Neural crest cell (in vitro differentiated cells): ENCODE measurements at places on chromosomes 7 and 10.

- H3K27ac ChIP-seq, result peak overlapping the region; percentile 91
- H3K27me3 ChIP-seq, result no peaks in the 10 kb centered on the region
- peaks cover 4% of the 10 kb centered on the region for H3K36me3 ChIP-seq
- H3K4me3 ChIP-seq, result no peak overlapping the region
- peak; percentile 7 for DNase-seq
Measured at GRCh38 chr7:46982928-46983327, 599.0 kb downstream of the TNS3 start.

DNA sequence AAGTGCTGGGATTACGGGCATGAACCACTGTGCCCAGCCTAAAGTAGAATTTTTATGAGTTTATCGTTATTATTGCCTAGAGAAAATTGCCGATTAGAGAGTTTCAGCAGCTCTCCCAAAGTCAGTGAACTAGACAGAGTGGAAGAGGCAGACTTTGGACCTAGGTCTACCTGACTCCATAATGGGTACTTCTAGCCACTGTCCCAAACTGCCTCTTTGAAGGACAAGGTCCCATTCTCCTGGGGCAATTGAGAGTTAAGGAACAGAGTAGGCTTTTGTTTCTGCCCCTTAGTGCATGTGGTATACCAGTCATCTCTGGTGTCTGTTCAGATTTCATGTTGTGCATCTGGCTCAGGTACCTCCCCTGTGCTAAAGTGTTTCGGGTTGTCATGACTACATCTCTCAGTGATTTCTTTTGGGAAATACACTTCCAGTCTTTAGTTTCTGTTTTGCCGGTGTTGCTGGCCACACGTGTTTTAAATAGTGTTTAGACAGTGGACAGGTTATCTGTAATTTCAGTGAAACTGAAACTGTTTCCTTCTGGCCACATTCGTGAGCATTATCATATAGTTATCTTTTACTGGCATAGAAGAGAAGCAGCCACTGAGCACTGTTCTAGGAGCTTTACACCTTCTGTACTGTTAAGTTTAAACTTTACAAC lies 4.7 kb downstream of the TMEM236 start:
- no peak overlapping the region for H3K4me3 ChIP-seq
- no peaks in the 10 kb centered on the region for H3K36me3 ChIP-seq
- DNase-seq, result no peak
- no peaks in the 10 kb centered on the region for H3K27me3 ChIP-seq
- no peak overlapping the region for H3K27ac ChIP-seq

DNA sequence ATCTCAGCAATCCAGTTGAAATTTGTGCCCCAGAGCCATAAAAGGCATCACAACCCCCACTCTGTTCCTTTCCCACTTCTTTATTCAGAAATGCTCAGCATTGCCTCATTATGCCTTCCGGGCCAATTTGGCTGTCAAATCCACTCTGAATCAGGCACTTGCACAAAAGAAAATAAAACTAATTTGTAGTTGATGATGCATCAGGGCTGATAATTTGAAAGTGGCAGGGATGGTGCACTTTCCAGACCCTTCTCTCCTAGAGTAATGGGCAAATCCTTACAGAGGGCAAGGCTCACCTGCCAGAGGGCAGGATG lies 147.9 kb upstream of the PDE1C start:
- no peak for DNase-seq
- H3K4me3 ChIP-seq, result no peak overlapping the region
- peaks cover 27% of the 10 kb centered on the region for H3K27me3 ChIP-seq

DNA sequence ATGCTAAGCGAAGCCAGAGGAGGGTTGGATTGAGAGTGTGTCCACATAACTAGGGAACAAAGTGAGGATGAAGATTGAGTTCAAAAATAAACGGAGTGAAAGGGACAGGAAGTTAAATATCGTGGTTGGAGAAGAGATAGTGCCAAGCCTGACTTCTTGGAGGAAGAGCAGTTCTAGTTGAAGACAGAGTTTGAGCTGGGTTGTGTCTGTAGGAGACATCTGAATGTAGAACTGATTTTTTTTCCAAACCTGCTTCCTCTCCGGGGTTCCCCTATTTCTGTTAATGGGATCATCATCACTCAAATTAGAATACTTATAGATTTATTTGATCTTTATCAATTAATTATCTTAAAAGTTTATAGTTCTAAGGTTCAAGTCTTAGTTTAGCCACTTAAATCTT lies 35.6 kb downstream of the SP4 start:
- no peaks in the 10 kb centered on the region for H3K4me1 ChIP-seq
- DNase-seq, result no peak
- H3K36me3 ChIP-seq, result peaks cover 29% of the 10 kb centered on the region
- no peaks in the 10 kb centered on the region for H3K27me3 ChIP-seq
- H3K27ac ChIP-seq, result no peak overlapping the region
- no peak overlapping the region for H3K4me3 ChIP-seq

DNA sequence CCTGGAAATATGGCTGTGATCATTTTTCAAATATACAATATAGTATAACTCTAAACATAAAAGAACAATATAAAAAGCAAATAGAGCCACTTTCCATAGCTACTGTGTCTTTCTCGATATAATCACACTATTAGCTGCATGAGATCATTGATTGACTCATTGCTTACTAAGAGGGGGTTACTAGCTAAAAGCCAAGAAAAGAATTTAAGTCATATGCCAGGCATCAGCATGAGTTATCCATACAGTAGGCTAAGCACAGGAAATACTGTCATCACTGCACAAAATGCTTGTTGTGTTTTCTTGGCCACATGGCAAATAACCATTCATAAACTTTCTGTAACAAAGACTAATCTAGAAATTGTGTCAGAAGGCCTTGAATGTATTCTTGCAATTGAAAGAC lies 18.8 kb upstream of the ABCB5 start:
- no peak overlapping the region for H3K27ac ChIP-seq
- H3K36me3 ChIP-seq, result no peaks in the 10 kb centered on the region
- no peak overlapping the region for H3K4me3 ChIP-seq
- H3K4me1 ChIP-seq, result peaks cover 10% of the 10 kb centered on the region
- no peak for DNase-seq

- H3K27me3 ChIP-seq, result no peaks in the 10 kb centered on the region
- H3K27ac ChIP-seq, result no peak overlapping the region
- no peak for DNase-seq
- peaks cover 37% of the 10 kb centered on the region for H3K36me3 ChIP-seq
- H3K4me1 ChIP-seq, result no peaks in the 10 kb centered on the region
Measured at GRCh38 chr7:138345567-138345966, 114.5 kb upstream of the TRIM24 start.
